ENCODE measurements at places on chromosomes 5 and 9.

DNA sequence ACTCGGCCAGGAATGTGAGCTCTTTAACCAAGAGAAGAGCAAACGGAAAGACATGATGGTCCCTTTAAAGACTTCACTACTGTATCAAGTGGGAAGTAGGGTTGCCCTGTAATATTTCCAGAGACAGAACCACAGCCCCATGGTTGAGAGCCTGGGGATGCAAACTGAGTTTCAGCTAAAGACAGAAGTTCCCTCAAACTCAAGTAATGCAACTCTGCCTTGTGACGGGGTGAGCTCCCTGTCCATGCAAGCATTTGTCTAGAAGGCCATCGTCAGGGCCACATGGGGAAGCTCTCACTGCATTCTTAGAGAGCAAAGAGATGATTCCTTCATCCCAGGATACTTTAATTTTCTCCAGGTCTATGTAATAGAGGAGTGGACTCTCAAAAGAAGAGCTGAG is 82.8 kb downstream of the INSYN2B start:
- H3K27ac ChIP-seq: no peak overlapping the region
- H3K36me3 ChIP-seq: no peaks in the 10 kb centered on the region
- H3K4me1 ChIP-seq: no peaks in the 10 kb centered on the region
- no peak for DNase-seq
- no peak overlapping the region for H3K4me3 ChIP-seq

- peak within 1 kb of the TSS; percentile 84 for H3K27ac ChIP-seq
- H3K4me1 ChIP-seq: peaks cover 57% of the 10 kb centered on the region
- peak; percentile 90 for DNase-seq
- no peaks in the 10 kb centered on the region for H3K27me3 ChIP-seq
- no peaks in the 10 kb centered on the region for H3K36me3 ChIP-seq
- H3K4me3 ChIP-seq: peak within 1 kb of the TSS; percentile 69
Measured at GRCh38 chr5:39424736-39425637, at the start of gene DAB2. Gene DAB2, minus strand, starts transcription at chr5:39424980. Its CDS starts 30,660 bp downstream, at chr5:39394320.

DNA sequence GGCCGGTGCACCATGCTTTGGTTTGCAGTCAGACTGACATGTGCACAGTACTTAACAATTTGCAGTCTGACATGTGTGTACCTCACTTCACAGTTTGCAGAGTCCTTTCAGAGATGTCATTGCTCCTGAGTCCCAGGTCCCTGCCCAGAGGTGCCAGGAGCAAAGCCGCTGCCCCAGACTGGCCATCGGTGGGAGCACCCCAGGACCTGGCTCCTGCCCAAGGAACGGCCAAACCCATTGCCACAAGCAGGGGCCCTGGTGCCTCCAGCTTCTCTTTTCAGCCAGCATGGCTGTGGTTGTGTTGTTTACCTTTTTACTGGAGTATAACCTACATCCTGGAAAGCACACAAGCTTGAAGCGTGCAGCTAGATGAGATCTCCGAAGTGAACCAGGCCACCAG is 28.6 kb downstream of the RASGEF1C start:
- no peaks in the 10 kb centered on the region for H3K4me1 ChIP-seq
- DNase-seq: no peak
- peaks cover 13% of the 10 kb centered on the region for H3K27me3 ChIP-seq
- H3K4me3 ChIP-seq: no peak overlapping the region
- H3K27ac ChIP-seq: no peak overlapping the region

DNA sequence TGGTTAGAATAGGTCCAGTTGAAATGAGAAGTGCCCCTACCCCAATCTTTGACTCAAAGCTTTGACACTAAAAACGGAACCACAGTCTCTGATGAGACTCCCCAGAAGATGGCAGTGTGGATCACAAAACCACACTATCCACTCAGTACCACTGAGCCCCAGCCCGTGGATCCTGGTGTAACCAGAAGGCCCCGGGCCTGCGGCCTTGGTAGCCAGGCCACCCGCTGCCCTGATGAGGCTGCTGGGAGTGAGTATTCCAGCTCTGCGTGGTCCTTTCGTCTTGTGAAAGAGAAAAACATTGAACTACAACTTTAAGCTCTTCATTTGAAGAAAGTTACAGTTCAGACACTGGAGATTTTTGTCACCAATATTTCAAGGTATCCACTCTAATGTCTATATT is 42.2 kb upstream of the FBP1 start:
- no peaks in the 10 kb centered on the region for H3K4me1 ChIP-seq
- H3K27ac ChIP-seq: no peak overlapping the region
- peak; percentile 83 for DNase-seq
- H3K4me3 ChIP-seq: no peak overlapping the region
- no peaks in the 10 kb centered on the region for H3K36me3 ChIP-seq

DNA sequence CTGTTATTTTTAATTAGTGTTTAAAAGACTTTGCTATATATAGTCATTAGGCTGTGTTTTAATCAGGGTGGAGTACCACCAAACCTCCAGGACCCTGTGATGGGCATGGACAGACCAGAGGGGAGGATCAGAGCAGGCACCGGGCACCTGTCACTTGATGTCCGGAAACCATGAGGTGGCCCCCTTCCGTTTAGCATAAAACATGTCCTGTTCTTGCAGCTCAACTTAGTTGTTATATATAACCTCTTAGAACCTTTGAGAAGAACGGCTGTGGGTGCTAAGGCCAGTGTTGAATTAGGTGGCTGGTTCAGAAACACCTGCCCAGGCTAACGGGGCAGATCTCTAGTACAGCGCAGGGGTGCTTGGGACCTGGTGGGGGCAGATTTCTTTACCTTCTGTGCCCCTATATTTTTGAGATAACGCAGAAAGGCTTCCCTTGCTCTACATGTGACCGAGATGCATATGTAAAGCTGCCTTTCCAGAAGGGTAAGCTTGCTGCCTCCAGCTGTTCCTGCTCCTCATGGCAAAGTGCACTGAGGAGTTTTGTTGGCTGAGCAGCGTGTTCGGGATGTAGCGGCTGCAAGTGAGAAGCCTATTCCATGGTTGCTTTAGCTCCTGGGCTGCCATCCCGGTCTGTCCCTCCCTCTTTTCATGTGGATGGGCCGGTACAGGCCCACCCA is 255.5 kb downstream of the FANCC start:
- no peak overlapping the region for H3K27ac ChIP-seq
- no peak overlapping the region for H3K4me3 ChIP-seq
- peaks cover 58% of the 10 kb centered on the region for H3K36me3 ChIP-seq
- no peaks in the 10 kb centered on the region for H3K27me3 ChIP-seq
- H3K4me1 ChIP-seq: peaks cover 79% of the 10 kb centered on the region

DNA sequence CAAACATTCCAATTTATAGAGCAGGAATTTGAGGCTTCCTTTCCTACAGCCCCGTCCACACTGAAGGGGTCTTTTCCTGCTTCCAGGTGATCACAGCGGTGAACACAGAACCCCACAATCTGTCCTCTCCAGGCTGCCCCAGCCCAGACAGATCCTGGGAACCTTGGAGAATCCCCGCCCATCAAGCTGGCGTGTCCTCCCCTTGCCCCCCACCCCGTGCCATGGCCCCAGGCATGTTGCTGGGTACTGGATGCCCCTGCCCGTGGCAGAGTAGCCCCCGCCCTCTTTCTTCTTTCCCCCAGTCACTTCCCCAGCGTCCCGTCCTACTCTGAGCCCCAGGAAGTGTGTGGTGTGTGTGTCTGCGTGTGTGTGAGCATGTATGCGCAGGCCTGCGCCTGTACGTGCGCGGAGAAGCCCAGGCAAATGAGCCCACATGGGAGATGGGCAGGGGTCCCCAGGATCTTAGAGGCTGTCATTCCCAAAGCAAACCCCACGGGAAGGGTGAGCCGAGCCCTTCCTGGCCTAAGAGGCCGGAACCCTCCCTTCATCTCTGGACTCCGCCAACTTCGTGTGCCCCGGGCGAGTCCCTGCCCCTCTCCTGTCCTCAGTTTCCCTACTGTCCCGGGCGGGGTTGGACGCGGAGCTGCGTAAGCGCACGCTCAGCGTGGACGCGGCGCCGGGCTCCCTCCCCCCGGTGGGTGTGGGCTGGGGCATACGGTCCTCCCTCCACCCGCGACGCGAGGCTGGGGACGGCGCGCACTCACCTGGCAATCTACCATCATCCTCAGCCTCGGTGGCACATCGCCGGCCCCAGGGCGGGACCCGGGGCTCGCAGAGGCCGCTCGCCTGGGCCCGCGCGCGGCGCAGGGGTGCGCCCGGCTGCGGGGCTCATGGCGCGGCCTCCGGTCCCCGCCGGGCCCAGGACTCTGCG is 15.2 kb downstream of the GBGT1 start:
- H3K27me3 ChIP-seq: no peaks in the 10 kb centered on the region
- peak overlapping the region; percentile 77 for H3K4me3 ChIP-seq
- no peaks in the 10 kb centered on the region for H3K36me3 ChIP-seq
- H3K4me1 ChIP-seq: peaks cover 37% of the 10 kb centered on the region

DNA sequence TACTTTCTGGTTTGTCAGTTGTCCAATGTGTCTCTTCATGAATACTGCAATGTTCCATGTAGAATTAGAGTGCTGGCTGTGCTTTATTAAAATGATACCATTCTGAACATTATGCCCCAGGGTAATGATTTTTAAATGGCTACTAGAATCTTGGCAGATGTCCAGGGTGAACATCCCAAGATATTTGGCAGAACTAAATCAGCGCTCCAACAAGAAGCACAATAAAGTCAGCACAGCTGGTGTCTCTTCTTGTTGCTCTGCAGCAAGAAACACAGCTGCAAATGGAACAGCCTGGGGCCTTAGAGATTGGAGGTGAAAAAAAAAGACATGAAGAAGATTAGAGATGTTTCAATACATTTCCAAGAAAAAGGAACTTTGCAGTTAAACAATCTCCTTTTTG is 248.3 kb downstream of the CDH18 start:
- no peaks in the 10 kb centered on the region for H3K4me1 ChIP-seq
- no peaks in the 10 kb centered on the region for H3K36me3 ChIP-seq
- DNase-seq: no peak

Data from lower lobe of right lung (tissue), 2 donors.